ENCODE measurements at places on chromosomes 2 and 18.

- no peak for DNase-seq
Measured at GRCh38 chr2:238875471-238876231, 27.8 kb downstream of the TWIST2 start.

GRCh38 chr2:69017080-69017479, 4.1 kb downstream of the ANTXR1 start:
- DNase-seq = no peak

DNA sequence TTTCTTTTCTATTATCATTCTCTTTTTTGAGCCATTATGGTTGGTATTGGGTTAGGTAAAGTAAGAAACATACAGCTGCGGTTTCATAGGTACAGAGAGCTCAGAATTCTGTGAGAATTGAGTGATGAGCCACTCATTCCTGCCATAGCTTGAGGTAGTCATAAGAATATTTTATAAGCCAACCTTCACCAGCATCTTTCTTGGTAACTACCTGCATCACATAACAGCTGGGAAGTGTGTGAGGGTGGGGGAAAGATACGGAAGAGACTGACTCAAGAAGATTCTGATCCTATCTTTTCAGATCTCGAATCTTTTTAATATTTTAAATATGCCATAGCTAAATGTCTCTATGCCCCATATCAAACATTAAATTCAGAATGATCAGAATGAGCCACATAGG, 313.8 kb upstream of the DDX18 start:
- DNase-seq = no peak

- no peak for DNase-seq
Measured at GRCh38 chr2:150983314-150983897, 278.3 kb downstream of the RBM43 start.

GRCh38 chr2:5720426-5720825, 28.2 kb downstream of the SOX11 start:
- DNase-seq = no peak

DNA sequence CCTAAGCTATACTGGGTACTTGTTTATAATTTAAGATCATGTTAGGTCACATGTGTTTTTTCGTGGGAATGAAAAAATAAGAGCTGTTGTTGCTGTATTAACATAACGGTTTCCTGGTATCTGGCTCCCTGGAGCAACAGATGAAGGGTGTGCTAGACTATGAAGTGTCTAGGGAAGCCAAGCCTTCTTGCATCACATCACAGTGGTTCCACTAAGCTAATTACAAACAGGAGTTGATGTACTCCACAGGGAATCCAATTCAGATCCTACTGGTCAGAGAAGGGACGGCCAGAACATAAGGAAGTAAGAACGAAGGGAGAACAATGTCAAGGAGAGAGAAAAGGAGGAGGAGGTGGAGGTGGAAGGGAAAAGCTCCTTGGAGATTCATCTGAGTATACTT, 193.0 kb upstream of the CYP26B1 start:
- no peak for DNase-seq

- no peak for DNase-seq
Measured at GRCh38 chr2:237511885-237512405, 24.9 kb downstream of the MLPH start.

DNA sequence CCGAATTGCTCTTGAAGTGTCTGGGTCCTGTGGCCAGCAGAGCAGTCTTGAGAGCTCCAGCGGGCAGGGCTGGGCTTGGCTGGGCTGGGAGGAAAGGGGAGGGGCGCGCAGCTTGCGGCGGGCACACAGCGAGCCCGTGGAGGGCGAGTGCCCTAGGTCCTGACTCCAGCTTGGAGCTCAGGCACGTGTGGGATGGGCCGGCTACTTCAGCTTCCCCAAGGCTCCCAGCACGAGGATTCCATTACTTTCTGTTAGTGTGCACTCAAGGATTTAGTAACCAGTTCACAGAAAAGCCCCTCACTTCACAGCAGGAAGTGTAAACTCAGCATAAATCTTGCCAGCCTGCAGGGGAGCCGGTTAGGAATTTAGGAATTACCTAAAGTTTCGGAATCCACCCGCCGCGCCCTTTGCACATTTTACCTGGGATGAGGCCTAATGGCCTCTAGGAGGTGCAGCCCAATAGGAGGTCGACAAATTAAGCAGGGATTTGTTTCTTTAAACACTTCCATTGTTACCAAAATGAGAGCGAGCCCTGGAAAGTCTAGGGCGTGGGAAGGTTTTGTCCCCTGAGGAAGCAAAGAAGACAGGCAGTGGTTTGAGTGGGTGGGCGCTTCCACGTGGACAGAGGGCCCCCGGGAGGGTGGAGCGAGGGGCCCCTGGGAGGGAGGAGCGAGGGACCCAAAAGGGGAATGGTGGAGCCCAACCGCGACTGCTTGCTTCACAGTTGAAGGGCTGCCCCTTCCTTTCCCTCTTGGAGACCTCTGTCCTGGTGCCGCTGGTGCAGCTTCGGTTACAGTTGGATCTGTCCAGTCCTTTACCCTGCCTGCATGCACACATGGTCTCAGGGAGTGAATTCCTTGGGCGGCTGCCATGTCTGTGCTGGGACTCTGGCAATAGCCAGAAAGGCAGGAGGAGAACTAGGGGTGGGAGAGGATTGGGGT, 93.3 kb downstream of the CTAGE1 start:
- no peak for DNase-seq
